Suppressor macrophage (primary cell): ENCODE measurements at places on chromosomes 2 and 18.

DNA sequence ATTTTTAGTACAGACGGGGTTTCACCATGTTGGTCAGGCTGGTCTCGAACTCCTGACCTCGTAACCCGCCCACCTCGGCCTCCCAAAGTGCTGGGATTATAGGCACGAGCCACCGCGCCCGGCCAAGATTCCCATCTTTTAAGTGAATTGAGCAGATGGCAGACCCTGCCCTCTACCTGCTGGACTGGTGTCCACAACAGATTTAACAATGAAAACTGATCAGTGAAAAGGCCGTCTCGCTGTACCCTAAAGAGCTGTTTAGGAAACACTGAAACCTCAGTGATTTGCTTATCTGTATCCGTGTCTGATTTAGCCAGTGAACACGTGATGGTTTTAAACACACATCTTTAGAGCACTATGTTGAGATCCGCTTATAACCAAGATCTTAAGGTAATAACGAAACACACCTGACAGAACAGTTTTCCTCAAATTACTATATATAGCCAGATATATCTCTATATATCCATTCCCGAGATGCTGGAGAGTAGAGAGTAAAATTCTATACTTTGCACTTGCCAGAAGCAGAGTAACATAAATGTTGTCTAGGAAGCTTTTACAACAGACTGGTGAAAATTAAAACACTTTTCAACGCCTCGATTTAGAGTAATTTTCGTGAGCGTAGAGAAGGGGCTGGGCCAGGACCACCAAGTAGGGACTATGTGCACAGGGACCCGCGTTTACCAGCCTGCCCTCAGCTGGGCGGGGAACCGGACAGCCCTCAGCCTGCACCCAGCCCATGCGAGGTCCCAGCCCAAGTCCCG, 594 bp downstream of the FAM161A start:
- no peak for DNase-seq

DNA sequence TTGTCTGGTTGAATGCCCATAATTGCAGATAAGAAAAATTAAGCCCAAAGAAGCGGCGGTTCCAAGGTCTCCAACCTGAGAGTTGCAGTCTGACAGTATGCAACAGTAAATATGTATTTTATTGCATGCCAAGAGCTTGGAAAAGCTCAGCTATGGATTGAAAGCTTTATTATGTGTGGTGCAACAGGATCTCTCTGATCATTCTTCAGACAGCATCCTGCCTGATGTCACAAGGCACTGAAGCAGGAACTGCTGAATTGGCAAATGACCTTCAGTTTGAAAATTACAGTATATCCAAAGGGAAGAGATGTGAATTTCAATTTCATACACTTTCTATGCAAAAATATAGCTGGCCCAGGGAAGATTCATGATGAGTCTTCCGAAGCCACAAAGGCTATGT, 42.5 kb downstream of the DOCK10 start:
- peak; percentile 69 for DNase-seq

GRCh38 chr2:166727095-166727494, 161.2 kb upstream of the XIRP2 start:
- peak; percentile 49 for DNase-seq

DNA sequence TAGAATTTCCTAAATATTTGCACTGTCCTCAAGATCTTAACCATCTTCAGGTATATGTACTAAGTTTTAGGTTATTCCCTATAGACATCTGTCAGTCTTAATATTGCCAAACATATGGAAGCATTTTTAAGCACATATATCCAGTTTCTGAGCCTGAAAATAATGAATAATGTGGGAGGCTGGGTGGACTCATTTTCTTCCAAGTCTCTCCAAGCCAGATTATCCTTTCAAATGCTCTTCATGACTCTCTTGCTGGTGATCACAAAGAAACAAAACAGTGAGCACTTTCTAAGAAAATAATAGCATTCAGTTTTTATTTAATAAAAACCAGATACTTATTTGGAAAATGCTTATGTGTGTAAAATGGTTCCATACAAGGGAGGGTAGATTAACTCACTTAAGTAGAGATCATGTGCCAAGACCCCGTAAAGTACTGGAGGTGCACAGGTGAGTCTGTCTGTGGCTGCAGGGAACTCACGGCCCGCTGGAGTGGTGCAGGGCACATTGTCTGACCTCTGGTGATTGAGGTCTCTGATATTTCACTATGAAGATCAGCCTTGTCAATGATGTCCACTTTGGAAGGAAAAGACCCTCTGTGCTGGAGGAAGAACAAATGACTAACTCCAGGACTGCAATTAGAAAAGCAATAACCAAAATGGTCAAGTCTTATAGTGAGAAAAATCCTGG, 161.6 kb downstream of the TMEM18 start:
- no peak for DNase-seq

DNA sequence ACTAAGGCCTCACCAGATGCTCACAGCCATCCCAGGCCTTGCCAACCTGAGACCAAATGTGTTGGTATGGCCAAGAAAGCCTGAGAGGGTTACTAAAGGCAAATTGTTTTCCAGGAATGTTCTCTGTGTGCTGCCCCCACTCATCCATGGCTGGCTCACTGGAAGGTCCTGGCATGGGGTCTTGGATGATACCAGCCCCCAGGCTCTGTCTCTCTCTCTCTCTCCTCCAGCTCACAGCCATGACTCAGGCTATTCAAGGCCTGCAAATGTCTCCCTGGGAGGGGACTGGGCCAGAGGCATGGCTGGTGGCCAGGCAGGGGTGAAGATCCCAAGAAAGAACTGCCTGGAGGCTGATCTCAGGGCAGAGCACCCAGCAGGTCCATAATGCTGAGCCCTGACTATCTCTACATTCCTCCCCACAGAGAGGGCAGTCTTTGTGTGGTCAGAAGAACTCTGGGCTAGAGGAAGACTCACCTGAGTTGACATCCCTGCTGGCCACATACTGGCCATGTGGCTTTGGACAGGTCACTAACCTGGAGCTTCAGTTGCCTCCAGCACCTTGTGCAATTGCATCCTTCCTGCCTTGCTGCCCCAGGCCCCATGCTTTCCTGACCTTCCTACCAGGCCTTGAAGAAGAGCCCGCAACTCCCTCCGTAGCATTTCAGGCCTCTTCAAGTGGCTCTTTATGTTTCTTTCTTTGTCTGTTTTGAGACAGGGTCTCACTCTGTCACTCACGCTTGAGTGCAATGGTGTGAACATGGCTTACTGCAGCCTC, 150.4 kb downstream of the ZFP36L2 start:
- no peak for DNase-seq

- no peak for DNase-seq
These were observed 292.5 kb upstream of the HDAC4 start for GRCh38 chr2:239693330-239693729.

- DNase-seq, result peak; percentile 79
These were observed 394.5 kb downstream of the DLGAP1 start for GRCh38 chr18:4060427-4061281.

- DNase-seq, result no peak
These were observed 78.5 kb downstream of the PPP1R1C start for GRCh38 chr2:182064019-182064778.

GRCh38 chr2:218898109-218898878, 17.6 kb downstream of the WNT10A start:
- peak; percentile 66 for DNase-seq

- no peak for DNase-seq
These were observed 100.5 kb upstream of the SETBP1 start for GRCh38 chr18:44580159-44580558.
